ENCODE measurements at places on chromosomes 7 and 10.

- DNase-seq = no peak
These were observed 3.6 kb upstream of the TBX20 start for GRCh38 chr7:35257251-35258124.

DNA sequence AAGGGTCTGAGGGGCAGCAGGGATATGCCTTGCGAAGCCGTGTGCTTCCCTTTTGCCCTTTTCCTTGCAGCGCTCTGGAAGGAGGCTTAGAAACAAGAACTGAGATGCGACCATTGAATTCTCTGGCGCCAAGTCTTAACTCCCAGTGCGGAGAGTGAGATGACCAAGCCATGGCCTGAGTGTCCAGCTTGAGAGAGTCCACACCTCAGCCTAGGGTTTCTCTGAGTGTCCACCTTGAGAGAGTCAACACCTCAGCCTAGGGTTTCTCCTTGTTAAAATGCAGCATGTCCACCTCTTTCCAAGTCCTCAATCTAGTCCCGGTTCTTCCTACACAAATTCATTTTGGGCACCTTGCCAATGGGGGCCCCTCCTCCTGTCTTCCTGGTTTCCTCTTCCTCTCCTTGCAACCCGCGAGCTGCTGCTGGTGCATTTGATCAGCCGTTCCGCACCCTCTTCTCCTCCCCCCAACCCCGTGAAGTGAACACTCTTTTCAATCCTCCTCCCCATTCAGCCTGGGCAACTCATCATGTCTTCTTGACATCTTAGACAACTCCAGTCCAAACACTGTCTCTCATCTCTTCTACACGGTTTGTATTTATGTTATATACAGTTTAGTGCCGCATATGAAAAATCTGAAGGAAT is 178.2 kb upstream of the PITRM1 start:
- no peak for DNase-seq

- DNase-seq = no peak
These were observed 92.3 kb upstream of the ELMO1 start for GRCh38 chr7:37540917-37541316.

DNA sequence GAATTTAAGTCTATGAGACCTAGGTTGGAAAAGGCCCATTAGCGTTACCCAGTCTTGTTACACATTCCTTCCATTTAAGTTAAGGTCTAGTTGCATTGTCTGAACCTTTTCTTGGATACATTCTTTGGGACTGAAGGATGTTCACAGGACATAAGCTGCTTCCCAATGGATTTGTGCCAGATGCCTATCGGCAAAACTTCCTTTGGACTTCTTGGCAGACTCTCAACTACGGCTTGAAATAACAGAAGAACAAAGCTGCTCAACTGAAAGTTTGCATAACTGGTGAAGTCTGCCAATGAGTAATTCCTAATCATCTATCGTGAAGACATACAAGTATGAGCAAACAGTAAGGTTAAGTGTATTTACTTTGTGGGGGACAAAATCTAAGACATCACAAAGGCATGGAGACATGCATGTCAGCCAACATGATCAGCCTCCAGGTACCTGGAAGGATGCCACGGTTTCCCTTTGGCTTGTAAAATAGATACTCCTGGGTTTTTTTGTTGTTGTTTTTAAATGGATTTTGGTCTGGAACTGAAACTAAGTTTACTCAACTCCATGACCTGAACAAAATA is 35.4 kb downstream of the MALSU1 start:
- no peak for DNase-seq

- DNase-seq = no peak
These were observed 31.8 kb downstream of the GSTO2 start for GRCh38 chr10:104300736-104301292.

DNA sequence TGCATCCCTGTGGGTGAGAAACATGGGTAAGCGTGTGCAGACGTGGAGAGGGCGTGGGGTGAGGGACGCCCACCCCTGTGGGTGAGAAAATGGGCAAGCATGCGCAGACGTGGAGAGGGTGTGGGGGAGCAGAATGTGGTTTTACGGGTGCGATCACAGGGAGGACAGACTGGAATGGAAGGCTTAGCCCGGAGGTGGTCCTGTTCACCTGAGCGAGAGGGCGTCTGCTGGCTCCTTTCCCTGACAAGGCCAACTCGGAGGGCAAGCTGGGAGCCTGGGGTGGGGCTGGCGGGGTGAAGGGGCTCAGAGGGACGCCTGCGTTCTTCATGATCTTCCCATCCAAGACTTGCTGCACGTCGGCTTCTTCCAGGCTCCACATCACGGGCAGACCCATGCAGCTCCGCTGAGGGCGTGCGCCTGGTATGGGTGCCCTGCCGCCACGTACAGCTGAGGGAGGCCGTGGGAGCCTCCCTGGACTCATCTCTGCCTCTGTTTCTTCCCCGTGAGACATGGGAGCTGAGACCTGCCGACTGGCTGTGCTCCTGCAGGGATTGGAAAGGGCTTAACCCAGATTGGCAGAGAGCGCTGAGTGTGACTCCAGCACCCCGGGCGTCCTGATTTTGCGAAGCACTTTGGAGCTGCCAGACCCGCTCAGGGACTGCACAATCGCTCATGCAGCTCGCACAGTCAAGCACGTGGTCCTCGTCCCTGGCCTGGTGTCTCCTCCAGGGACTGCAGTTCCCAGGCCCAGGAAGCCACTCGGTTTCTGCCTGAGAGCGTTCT is 74.3 kb upstream of the SHH start:
- DNase-seq = no peak

GRCh38 chr10:79355420-79356017 is 8.2 kb downstream of the PPIF start:
- no peak for DNase-seq

- no peak for DNase-seq
These were observed 9.4 kb upstream of the MNX1 start for GRCh38 chr7:157019718-157020451.

DNA sequence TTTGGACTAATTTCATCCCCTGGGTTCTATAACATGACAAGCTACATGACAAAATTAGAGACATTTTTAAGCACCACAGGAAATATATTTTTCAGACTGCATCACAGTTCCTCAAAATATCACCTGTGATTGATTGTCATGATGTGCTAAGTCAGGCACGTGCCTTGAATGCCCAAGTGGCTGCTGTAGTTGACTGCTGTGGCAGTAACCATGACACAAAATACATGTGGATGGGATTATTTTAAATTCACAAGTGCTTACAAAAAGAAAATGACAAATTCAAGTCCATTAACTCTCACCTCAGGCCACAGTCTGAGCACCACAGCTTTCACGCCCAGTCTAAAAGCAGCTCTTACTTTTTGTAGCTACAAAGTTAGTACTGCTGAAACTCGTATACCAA is 45.5 kb downstream of the TNPO3 start:
- no peak for DNase-seq

- DNase-seq = no peak
These were observed 9.0 kb upstream of the VSIR start for GRCh38 chr10:71782221-71782916.

DNA sequence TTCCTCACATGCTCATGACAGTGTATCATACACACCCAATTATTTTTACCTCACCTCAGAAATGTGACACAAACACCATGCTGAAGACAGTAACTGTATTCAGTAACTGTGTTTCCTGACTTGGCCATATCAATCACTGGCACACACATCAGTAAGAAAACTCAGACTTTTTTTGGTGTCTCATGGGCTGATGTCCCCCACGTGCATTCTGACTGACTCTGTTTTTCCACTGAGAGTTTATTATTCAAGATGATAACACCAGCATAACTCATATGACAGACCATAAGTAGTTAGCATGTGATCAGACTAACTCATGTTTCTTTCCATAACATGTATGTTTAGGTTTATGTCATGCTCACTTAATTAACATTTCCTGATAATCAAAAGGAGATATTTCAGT is 124.8 kb downstream of the CD36 start:
- DNase-seq = no peak

GRCh38 chr10:48533951-48534720 is 70.7 kb downstream of the ARHGAP22 start:
- DNase-seq = no peak

DNA sequence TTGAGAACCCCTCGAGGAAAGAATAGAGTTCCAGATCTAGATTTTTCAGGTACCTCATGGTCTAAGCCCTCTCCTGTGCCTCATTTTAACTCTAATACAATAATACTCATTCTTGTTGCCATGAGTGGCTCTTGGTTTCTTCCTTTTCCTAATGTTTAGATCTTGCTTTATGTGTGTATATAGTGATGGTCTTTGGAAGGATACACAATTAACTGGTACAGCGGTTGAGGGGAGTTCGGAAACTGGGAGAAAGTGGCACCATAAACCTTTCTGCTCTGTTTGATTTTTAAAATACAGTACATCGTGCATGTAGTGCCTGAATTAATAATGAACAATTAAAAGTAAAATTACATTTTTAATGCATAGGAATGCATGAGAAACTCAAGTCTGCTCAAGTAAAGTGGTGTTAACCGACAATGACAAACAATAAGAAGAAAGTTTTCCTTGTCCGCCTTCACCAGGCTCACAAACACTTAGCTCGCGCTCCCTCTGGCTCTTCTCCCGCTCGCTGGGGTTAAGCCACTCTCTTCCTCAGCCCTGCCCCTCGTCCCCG is 386 bp upstream of the EIF4EBP2 start:
- no peak for DNase-seq

DNA sequence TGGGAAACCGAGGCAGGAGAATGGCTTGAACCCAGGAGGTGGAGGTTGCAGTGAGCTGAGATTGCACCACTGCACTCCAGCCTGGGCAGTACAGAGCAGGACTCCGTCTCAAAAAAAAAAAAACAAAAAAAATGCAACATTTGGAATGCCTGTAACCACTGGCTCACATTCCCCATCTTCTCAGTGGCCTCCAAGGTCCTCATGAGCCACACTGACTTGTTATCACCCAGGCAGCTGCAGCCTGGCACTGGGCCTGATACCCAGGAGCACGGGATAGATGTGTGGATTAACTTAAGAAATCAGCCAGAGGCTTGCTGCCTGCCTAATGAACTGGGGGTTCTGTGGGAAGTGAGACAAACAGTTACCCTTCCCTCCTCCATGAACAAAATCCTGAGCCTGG is 23.0 kb downstream of the JCAD start:
- no peak for DNase-seq

- DNase-seq = no peak
These were observed 179.7 kb downstream of the PRKCQ start for GRCh38 chr10:6400331-6400730.

DNA sequence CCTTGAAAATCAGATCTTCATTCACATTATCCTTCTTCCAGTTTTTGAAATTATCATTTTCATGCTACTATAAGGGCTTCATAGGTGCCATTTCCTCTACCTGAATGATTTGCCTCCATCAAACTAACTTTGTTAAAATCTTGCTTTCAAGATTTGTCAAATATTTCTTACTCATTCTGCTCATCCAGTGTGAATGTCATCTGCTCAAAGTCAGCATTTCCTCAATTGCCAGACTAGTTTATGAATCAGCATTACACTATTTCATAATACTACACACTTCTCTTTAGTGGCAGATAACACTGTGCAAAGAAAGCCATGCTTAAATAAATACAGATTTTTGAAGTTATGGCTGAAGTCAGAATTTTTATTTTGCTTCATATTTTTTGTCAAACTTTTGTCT is 21.3 kb upstream of the LIPF start:
- DNase-seq = no peak

DNA sequence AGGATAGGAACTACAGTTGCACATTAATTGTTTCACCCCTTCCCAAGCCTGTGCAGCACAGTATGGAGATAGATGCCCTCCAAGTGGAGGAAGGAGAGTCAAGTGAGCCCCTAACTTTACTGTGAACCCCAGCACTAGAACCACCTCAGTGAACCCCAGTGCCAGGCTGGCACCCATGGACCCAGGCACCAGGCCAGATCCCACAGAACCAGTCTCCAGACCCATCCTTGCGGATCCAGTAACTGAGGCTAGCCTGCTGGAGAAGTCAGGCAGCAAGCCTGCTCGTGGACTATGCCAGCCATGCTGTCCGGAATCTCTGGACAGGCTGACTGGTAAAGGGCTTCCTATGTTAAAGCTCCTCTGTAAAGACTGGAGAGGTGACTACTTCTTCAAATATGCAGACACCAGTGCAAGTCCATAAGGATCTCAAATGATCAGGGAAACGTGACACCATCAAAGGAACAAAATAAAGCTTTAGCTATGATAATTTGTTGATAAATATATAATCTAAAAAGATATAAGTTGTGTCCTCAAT is 27.7 kb downstream of the SHOC2 start:
- DNase-seq = no peak

DNA sequence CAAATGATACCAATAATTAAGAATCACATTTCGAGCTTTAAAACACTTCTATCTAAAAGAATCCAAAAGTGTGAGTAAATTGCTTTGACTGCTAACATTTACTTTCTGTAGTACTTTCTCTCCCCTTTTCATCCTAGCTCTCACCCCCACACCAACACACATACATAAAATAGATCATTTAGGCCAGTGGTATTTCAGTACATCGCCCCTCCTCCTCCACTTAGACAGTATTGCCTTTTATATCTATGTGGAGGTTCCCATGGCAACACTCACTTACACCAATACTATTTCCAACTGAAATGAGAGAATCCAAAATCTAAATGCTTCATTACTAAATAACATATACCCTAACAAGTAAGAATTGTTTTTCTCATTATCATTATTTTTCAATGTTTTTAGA is 58.9 kb downstream of the HIBADH start:
- no peak for DNase-seq

GRCh38 chr7:72504061-72504706 is 92.0 kb upstream of the CALN1 start:
- no peak for DNase-seq

GRCh38 chr7:27128034-27128433 is 2.5 kb downstream of the HOXA4 start:
- DNase-seq = no peak

DNA sequence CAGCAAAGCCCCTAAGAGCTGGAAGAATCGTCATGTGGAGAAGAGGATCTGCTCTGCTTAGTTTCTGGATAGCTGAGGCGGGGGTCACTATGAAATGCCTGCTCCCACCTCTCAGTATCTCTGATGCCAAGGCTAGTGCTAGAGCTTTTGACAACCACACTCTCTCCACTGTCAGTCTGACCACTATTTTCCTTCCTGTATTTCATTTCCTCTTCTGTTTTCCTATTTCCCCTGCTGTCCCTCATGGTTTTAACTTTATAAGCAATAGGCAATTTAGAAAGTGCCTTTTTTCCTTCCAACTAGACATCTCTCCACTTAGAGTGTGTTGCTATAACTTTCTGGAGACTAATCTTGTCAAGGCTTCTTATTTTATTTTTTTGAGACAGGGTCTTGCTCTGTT is 23.6 kb downstream of the C7orf57 start:
- DNase-seq = no peak

DNA sequence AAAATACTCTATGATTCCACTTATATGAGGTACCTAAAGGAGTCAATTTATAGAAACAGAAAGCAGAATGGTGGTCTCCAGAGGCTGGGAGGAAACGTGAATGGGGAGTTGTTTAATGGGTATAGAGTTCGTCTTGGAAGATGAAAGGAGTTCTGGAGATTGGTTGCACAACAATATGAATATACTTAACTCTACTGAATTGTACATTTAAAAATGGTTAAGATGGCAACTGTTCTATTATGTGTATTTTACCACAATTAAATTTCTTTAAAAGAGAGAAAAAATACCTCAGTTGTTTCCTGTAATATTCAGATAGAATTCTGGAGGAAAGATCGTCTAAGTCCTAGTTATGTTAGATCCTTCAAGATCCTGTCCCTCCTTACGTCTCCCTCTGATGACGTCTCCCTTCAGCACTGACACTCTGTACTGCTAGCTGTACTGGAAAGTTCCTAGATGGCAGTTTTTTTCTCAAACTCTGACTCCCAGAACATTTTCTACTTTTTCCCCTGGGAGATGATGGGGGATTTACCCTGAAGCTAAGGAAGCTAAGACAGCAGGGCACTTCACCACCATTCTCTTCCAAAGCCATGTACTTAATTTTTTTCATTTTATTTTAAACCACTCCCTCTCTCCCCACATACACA is 53.2 kb upstream of the CAV2 start:
- no peak for DNase-seq
